ENCODE measurements at places on chromosomes 4 and X.
A peak's percentile ranks its signal among the peaks of the same experiment; 100 is the strongest.

- no peak for DNase-seq
Measured at GRCh38 chrX:31021537-31021936, 50.3 kb downstream of the FTHL17 start.

GRCh38 chr4:147842573-147842972 lies 110.7 kb downstream of the ARHGAP10 start:
- peak; percentile 84 for DNase-seq

- DNase-seq = no peak
Measured at GRCh38 chr4:105619188-105619931, 66.9 kb downstream of the ARHGEF38 start.

DNA sequence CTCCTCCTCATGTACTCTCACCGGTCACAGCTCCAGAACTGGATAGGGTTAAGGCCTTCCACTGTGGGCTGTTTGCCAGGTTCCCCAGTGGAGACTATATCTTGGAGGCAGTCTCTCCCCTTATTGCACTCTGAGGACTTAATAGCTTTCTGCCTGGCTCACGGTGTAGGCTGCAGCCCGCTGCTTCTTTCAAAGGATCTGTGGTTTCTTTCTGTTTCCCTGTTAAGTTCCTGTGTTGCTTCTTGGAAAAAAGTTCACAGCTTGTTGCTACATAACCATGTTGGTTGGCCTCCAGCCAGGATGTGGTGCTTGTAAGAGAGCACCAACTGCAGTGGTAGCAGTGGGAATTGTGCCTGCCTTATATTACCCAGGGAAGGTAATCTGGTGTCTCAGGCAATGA lies 24.9 kb upstream of the ZDHHC15 start:
- DNase-seq = no peak

- no peak for DNase-seq
Measured at GRCh38 chr4:170231377-170231776, 141.6 kb upstream of the AADAT start.

DNA sequence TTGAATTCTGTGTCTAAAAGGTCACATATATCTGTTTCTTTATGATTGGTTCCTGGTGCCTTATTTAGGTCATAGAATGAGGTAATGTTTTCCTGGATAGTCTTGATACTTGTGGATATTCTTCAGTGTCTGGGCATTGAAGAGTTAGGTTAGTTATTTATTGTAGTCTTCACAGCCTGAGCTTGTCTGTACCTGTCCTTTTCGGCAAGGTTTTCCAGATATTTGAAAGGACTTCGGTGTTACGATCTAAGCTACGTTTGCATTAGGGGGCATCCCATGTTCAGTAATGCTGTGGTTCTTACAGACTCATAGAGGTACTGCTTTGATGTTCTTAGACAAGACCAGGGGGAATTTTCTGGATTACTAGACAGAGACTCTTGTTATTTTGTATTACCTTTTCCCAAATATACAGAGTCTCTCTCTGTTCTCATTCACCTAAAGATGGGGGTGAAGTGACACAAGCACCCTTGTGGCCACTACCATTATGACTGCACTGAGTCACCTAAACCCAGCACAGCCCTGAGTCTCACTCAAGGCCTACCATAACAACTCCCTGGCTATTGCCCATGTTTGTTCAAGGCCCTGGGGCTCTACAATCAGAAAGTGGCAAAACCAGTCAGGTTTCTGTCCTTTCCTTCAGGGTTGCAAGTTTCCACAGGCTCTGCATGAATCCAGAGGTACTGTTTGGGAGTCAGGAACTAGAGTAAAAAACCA lies 30.1 kb upstream of the CYSLTR1 start:
- DNase-seq = no peak

DNA sequence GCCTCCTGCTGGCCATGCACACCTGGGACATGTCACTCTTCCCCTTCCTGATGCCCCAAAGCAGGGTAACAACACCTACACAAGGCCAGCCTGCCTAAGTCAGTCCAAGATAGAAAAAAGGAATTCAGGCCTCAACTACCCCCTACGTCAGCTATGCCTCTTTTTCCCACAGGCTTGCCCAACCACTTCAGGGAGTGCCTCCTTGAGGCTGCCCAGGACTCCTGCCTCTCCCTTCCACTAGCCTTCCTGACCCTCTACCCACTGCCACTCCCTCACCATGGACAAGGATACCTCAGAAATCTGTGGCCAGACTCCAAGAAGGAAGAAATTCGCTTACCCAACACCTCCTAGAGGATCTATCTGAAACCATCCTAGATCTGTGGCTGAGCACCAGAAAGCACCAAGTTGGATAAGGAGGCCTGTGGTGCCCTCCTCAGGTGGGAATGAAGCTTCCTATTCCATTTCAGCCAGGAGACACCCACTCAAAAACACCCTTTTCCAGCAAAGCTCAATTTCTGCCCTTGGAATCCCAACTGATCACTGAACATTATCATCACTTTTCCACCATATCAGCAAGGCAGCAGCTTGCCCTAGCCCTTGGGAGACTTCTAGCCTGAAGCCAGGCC lies 1.8 kb downstream of the KDM5C start:
- DNase-seq = peak; percentile 15

DNA sequence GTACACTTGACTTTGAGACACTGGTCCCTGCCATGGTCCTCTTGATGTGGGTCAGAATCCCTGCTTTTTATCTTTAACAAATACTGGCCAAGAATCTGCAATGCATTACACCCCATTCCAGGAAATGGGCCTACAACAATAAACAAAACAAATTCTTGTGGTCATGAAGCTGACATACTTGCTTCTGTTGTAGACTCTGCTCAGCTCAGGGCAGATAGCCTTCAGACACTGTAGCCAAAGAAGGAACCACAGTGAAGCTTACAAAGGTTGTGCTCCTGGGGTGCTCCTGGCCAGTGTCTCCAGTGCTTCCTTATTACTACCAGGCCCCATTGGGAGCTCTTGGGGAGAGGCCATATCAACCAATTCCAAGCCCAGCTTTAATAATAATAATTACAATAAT lies 21.8 kb downstream of the KIAA1210 start:
- DNase-seq = peak; percentile 56

GRCh38 chr4:48710446-48711209 lies 69.5 kb downstream of the FRYL start:
- DNase-seq = peak; percentile 14

- peak; percentile 56 for DNase-seq
Measured at GRCh38 chrX:149365061-149365460, 140.0 kb downstream of the IDS start.

DNA sequence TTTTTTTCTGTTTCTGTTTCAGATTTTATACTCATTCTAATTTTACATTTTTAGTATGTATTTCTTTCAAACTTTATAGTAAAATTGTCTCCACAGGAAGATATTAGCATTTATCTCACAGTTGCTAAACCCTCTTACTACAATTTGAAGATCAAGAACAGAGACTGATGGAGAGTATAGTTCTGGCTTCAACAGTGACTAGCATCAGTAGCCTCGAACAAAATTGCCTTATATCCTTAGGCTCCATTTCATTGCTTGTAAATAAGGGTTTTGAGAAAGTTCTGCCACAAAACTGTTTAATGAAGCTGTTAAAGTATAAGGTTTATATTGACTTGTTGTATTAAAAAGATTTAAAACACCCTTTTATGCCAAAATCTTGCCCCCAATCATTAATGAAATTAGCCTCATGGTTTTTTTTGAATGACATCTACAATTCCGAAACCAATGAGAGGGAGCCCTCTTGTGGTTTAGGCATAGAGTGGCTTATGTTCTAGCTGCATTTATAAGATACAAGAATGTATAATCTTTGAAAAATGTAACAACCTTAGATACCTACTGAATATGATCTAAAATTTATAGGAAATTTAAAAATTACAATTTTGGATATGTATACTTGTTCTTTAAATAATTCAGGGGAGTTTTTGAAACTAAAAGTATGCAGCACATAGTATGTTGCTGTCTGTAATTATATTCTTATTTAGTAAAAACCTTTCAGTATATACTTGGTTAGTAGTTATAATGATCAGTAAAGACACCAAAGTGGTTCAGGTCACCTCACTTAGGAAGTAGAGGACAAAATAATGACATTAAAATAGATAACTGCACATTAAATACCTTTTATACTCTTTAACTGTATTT lies 109.8 kb upstream of the HPGD start:
- DNase-seq = peak; percentile 39

DNA sequence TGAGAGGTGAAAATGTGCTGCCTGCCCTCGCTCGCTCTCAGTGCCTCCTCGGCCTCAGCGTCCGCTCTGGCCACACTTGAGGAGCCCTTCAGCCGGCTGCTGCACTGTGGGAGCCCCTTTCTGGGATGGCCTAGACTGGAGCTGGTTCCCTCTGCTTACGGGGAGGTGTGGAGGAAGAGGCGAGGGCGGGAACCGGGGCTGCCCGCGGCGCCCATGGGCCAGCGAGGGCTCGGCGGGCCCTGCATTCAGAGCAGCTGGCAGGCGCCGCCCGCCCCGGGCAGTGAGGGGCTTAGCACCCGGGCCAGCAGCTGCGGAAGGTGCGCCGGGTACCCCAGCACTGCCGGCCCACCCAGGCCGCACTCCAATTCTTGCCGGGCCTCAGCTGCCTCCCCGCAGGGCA lies 39.6 kb downstream of the TRIML1 start:
- DNase-seq = no peak

DNA sequence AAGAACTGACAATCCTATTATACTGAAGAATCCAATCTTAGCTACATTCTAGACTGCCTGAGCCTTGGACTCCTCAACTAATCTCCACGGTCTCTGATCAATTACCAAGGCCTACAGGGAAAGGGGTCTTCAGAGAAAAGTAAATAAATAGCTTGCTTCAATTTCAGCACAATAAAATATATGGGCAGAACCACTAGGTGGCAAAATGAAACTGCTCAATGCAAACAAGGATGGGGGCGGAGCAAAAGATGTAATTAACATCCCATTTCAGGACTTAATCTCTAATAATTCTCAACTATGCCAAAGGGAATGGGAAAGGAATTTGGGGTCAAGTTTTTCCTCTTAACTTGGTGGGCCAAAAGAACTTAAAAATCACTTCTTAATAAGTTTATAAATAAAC lies 78.4 kb upstream of the MAP3K15 start:
- peak; percentile 57 for DNase-seq
